Epithelial cell of umbilical artery (primary cell): ENCODE measurements at places on chromosomes 12 and 14. TPM values are rescaled to one million over a fixed set of nuclear protein-coding genes. Genes with fewer than 3 reads are reported as not detected.

The GLS2 gene
- total RNA-seq, result not detected in 2 replicates

The RFX4 gene
- total RNA-seq, result not detected in 2 replicates

The SYNDIG1L gene
- total RNA-seq, result not detected in 2 replicates

The NR1H4 gene
- total RNA-seq, result not detected in 2 replicates

The SYCP3 gene
- 0.30 TPM in 1 of 2 replicates, not detected in the other for total RNA-seq

The FITM1 gene
- under 0.01 TPM in 1 of 2 replicates, not detected in the other for total RNA-seq

The IL26 gene
- not detected in 2 replicates for total RNA-seq

The TOGARAM1 gene
- 15.3 and 19.6 TPM in 2 replicates for total RNA-seq

The PPP2R5C gene
- total RNA-seq, result 58.2 and 67.2 TPM in 2 replicates

The TRAF3 gene
- 27.3 and 40.4 TPM in 2 replicates for total RNA-seq

The SMIM41 gene
- total RNA-seq, result not detected in 2 replicates

The ZNF26 gene
- 10.4 and 12.5 TPM in 2 replicates for total RNA-seq

The NELL2 gene
- under 0.01 TPM in 1 of 2 replicates, not detected in the other for total RNA-seq

The PLEKHD1 gene
- under 0.01 TPM in 1 of 2 replicates, not detected in the other for total RNA-seq

The PLA2G1B gene
- not detected in 2 replicates for total RNA-seq

The HOXC9 gene
- not detected in 2 replicates for total RNA-seq

The PMCH gene
- 0.32 and 0.61 TPM in 2 replicates for total RNA-seq

The TDRD9 gene
- 1.2 and 1.3 TPM in 2 replicates for total RNA-seq

The P2RX7 gene
- total RNA-seq, result 0.65 and 1.7 TPM in 2 replicates
